ENCODE measurements at places on chromosomes 11 and 22.

- DNase-seq, result no peak
These were observed 115.5 kb downstream of the MSANTD4 start for GRCh38 chr11:105906517-105906916.

DNA sequence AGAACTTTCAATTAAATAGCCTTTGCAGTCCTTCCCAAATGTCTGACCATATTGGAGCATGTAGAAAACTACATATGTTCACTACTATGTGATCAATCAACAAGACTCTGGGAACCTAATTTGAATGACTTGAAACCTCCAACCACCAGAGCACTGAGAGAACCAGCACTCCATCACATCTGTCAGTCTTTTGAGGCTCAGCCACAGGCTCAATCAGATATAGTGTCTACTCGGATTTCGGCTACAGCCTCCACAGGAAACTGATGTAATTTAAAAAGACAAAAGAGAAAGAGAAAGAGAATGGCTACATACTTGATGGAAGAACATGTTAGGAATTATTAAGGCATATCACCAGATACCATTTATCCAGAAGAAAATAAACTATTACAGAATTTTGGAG is 859.0 kb downstream of the FAM181B start:
- no peak for DNase-seq

DNA sequence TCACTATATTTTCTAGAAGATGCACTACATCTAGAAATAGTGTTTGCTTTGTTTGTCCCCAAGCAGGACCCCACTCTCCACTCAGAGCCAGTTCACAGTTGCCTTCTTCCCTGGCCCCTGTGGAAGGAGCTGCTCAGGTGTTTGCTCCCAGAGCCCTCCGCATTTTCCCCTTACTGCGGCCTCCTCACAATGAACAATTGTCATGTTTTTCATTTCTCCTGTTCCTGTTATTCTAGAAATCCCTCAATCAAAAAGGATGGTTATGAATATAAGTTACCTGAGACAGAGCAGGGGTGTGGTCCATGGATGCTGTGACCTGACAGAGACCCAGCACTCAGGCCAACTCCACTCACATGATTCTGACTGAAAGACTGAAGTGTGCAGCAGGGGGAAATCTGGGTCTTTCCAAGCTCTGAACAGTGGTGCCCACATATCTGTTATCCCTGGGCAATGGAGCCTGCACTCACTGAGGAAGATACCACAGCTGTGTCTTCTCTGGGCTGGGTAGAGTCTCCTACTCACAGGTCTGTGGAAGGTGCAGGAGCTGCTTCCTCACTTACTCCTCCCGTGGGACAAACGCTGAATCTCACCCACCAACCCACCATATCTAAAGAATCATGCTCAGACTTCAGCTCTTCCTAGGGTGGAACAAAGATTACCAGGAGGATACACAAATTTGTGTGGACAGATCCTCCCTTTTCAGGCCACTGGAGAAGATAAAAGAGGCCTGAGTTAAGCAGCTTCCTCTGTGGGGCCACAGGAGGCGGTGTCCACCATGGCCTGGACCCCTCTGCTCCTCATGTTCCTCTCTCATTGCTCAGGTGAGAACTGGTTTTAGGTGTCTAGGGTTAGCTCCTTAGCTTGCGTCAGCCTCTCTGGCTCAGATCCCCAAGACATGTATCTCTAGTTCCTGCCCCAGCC is 87.1 kb upstream of the TOP3B start:
- DNase-seq, result no peak

- DNase-seq, result no peak
These were observed 58.0 kb downstream of the KCNJ1 start for GRCh38 chr11:128809128-128809527.

- DNase-seq, result peak; percentile 68
These were observed 84.1 kb downstream of the C22orf31 start for GRCh38 chr22:28977481-28977971.

DNA sequence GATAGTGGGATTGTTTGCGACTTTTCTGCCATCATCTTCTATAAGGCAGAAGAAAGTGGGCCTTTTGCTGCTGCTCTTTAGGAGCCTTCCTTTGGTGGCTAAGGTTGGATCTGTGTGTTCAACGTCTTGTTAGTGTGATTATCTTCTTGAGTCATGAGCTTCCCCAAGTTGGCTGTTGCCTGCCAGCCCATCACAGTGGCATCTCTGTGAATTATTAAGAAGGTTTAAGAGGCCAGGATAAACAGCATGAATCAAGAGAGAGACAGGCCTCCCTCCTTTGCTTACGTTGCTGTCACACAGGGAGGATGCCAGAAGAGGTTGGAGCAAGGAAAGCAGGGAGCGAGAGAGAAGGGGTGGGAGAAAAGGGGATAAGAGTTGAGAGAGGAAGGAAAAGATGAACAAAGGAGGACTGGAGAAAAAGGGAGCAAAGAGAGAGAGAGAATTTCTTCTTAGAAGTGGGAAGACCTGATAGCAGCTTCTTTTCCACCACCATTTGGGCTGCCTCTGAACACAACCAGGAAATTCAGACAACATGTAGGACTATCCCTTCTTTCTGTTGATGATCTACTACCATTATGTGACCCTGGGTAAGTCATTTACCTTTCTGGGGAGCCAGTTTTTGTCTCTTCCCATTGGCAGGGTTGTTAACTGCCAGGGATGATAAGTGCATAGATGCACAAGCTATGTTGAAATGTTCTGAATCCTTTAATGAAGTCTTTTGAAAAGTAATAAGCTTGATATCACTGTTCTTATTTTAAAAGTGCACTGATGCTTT is 126.5 kb downstream of the NAV2 start:
- peak; percentile 94 for DNase-seq

DNA sequence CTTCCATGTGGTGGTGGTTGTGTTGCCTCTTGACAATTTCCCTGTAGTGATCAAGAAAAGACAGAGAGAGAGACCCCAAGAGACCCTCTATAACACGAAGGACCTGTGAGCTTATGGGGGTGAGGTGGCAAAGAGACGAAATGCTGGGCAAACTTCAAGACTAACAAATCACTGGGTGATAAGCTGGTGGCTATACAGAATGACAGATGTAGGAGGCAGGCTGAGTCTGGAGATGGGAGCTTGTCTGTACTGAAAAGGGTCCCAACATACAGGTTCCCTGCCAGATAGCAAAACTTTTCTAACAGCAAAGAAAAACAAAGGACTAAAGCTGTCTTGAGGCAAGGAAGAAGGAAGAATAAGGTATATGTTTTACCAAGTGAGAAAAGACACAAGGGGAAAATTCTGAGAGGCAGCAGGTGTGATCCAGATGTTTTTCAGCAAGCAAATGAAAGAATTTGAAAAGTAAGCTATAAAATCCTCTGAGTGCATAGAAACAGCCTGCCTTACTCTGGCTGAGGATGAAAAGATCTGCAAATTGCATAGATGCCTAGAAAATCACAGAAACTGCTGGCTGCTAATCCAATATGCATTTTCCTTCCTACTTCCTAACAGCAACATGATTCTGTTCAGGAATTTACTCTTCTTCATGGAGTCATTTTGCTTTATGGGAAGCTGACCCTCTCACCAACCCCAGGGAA is 21.9 kb upstream of the LYVE1 start:
- DNase-seq, result no peak

DNA sequence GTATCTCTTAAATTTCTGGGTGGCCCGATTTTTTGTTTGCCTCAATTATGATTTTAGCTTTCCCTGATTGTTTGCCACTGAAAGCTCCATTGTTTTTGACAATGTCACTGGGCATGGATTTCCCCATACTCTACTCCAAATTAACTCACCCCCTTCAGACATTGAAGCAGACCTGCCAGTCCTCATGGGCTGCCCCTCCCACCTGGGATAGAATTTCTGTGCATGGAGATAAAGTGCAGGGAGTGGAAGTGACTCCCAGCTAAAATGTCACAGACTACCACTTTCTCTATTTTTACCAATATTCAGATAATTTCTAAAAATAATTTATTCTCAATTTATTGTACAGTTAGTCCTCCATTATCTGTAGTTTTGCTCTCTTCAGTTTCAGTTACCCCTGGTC is 79.1 kb upstream of the CLPB start:
- no peak for DNase-seq

DNA sequence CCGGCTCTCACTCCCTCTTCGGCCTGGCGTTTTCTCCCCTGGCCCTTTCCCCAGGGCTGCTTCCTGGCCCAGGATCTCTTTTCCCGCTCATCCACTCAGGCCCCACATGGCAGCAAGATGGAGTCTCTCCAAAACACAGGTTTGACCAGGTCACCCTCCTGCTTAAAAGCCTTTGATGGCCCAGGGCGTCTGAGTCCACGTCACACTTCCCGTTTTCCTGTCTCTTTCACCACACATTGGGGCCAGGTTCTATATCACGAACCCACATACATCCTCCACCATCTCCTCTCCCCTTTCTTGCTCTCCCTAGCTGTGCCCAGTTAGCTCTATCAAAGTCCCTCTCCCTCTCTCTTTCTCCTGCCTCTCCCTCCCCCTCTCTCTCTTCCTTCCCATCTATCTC is 7.8 kb upstream of the LRRC32 start:
- DNase-seq, result no peak

DNA sequence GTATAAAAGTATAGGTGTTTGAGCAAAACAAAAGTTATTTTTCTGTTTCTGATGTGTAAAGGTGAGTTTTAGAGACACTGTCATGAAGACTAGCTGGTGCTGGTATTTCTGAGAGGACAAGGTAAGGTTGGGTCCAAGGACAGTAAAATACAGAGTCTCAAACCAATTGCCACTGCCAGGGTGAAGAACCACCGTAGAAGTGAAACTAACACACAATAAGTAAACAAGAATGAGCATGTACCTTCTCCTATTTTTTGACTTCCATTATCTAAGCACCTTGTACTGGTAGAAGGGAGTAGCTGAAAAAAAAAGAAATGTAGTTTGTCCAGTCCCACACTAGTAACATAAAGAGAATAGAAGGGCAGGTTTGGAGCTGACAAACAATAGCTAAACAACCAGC is 117.3 kb downstream of the TTC28 start:
- no peak for DNase-seq

DNA sequence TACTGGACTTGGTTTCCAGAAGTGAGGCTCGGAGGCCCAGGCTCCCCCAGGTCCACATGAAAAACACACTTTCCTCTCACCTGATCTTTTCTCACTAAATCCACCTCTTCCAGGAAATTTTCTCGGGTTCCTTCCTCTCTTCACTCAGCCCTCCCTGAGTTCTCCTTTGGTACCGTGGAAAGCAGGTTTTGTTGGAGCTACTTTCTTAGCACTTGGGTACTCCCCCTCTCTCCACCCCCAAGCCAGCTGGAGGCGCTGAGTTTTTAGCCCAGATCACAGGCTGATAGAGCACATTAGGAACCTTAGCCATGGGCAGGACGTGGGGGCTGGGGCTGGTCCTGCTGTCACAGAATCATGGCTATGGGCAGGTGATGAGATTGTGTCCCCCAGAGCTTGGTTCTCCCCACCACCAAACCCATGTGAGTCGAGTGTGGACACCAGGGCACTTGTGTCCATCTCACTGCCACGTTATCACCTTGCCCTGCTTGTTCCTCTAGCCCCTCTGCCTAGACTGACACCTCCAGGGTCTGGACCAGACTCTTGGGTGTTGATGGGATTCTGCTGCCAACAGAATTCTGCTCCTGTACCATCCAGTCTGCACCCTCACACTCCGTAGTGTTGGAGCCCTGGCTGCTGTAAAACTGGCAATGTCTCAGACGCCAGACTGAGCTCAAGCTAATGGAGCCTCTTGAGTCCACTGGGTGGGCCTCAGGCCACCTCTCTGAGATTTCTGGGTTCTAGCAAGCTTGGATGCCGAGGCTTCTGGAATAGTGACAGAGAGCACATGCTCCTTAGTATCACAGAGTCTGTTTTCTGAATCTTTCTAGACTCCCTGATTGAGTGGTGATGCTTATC is 74.9 kb upstream of the NARS2 start:
- no peak for DNase-seq

DNA sequence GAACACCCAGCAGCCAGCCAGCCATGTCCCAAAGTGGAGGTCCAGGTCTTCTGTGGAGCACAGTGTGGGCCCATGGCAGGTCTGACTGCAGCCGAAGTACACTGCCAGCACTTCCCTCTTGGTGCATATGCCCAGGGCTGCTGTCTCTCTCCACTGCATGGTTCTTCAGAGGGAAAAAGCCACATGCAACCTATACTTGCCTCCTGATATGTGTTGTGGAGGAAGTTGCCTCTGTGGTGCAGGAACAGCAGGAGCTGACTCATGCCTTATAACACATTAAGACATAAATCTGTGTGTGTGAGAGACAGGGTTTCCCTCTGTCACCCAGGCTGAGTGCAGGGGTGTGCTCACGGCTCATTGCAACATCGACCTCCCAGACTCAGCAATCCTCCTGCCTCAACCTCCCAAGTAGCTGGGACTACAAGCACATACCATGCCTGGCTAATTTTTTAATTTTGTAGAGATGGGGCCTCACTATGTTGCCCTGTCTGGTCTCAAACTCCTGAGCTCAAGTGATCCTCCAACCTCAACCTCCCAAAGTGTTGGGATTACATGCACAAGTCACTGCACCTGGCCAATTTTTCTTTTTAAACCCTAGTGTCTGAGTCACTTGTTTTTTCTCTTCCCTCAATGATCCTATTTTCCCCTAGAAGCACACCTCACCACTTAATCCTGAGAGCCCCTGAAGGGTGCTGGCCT is 98.8 kb downstream of the MPPED2 start:
- no peak for DNase-seq

GRCh38 chr22:36028646-36029405 is at the start of gene RBFOX2:
Gene RBFOX2 (minus strand): TSS chr22:36028824. CDS start chr22:36028425, 399 bp downstream.
- peak; percentile 93 for DNase-seq

DNA sequence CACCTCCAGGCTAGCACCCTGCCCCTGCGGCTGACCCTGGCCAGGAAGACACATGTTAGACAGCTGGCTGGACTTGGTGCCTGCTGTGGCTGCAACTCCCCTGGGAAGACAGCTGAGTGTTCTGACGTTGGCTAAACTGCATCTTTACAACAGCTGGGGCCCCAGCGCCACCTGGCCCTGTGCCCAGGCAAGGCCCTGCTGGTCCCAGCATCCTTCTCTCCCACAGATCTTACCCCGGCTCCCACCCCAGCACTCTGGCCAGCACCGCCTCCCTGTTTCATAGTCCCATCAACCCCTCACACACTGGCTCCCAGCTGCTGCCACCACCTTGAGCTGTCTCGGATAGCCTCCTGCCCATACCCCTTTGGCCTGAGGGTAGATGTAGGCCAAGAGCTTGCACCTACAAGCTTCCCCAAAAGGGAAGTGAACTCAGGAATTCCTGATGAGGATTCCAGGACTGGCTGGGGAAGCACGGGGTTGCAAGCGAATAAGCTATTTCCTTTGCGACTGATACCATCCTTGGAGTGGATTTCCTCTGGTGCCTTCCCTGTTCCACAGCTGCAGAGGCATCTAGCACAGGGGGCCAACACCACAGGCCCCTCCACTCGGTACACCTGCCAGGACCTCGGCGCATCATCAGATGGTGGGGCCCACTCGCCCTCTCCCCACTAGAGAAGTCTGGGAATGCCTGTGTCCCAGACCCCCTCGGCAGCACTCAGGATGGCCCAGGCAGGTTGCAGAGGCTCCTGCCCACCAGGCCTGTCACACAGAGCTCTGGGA is 28.5 kb downstream of the RSPH14 start:
- DNase-seq, result no peak

- DNase-seq, result no peak
These were observed 119.6 kb downstream of the VPREB1 start for GRCh38 chr22:22364207-22364606.

- no peak for DNase-seq
These were observed 218.6 kb downstream of the FAT3 start for GRCh38 chr11:92443199-92443598.

Measured in Caki2 (cell line).